ENCODE measurements at places on chromosomes 3 and 15.
A peak's percentile ranks its signal among the peaks of the same experiment; 100 is the strongest.

DNA sequence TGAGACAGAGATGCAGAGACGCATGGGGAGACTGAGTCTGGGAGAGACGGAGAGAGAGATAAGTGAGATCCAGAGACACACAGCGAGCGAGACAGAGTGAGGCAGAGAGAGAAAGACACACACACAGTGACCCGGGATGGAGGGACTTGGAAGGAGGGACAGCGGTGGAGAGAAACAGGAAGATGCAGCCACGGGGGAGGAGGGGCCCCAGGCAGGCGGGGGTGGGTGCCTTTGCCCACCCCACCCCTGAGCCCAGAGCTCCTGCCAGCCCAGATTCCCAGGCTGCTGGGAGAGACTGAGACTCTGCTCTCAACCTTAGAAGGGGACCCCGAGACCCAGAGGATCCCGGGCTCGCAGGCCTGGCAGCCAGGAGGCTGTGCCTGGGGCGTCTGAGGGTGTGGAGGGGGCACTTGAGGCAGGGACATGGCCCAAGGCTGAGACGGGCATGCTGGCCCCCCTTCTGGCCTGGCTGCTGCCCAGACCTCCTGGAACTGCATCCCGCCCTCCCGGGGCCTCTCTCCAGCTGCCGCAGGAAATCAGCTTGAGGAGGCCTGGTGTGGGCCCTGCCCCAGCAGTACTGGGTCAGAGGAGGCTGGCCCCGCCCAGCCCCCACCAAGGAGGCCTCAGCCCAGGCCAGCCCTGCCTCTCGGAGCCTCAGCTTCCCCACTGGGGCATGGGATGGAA lies 18.1 kb downstream of the H1-8 start:
- no peak for DNase-seq

GRCh38 chr3:3851621-3852323 lies 52.5 kb downstream of the LRRN1 start:
- no peak for DNase-seq

- no peak for DNase-seq
These were observed 27.0 kb upstream of the SLC28A1 start for GRCh38 chr15:84857418-84858004.

DNA sequence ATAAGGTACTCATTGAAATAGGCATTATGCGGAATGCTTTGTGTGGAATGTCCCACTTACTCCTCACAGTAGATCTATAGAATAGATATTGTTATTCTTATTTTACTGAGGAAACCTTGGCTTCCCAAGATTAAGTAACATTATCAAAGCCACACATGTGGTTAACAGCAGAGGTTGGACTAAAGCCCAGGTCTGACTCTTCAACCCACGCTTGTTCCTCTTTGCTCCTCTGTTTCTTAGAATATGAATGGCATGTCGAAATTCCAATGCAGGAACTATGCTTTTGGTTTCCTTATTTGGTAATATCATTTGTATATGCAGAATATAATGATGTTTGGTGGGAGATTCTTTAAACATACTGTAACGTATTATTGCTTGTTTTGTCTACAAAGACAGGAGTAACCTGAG lies 818.8 kb upstream of the LMCD1 start:
- DNase-seq, result peak; percentile 21

DNA sequence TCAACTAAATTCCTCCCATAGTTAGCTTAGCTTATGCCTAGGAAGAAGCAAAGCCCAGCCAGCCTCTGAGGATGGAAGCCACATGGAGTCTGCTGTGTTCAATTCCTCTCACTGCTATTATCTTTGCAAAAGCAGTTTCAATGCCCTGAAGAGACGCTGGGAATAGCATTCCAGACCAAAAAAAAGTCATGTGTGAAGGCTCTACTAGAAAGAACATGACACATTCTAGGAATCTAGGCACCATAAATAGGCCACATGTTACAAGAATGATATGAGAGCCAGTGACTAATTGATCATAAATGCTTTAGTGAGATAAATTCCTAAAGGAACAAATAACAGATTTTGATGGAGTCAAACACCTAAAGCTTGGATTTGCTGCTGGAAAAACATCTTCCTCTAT lies 800.8 kb downstream of the TUSC7 start:
- DNase-seq, result no peak

- no peak for DNase-seq
These were observed 37.0 kb downstream of the ETFA start for GRCh38 chr15:76274226-76274625.

DNA sequence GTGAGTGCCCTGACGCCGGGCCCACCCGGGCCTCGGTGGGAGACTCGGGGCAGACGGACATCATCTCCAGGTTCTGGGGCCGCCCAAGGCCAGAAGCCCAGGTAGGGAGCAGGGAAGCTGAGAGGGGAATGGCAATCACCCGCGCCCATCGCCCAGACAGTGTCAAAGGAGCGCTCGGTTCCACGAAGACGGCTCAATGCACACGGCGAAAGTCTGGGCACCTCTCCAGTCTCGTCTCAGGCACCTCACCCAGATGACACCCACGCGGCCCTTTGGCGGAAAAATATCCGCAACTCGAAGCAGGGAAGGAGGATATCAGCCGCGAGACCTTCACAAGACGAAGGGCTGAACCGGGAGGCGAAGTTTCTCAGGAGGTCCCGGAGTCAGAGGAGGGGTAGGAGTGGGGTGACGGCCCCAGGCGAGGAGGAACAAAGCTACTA lies 916 bp downstream of the IL17RD start:
- no peak for DNase-seq

- no peak for DNase-seq
These were observed 4.7 kb upstream of the PAQR5 start for GRCh38 chr15:69293741-69294615.

DNA sequence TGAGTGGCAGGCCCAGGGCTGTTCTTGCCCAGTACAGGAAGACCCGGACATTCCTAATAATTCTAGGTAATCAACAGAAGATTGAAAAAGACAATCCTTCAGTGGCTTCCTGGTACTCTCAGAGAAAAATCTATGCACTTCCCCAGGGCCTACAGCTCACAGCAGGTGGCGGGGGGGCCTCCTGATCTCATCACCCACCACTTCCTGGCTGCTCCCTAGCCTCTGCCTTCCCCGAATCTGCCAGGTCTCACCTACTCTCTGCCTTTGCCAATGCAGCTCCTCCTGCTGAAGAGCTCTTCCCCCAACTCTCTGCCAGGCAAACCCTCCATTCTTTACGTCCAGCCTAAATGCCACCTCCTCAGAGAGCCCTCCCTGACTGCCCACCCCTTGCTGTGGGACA lies 37.5 kb downstream of the EHD4 start:
- DNase-seq, result peak; percentile 81

DNA sequence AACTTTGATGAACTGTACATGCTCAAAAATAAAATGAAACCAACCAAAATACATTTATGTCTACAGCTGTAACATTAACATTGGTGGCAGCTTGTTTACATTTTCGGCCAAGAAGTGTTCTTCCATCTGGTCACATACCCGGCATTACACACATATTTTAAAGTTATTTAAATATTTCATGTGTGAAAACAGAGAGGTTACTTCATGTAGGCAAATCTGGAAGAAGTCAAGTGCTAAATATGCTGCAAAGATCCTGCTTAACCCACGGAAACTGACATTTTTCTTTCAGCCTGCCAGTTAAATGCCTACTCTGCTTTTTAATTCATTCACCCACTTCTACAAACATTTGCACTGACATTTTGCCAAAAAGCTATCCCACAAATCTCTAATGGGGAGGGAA lies 69.7 kb downstream of the MB21D2 start:
- DNase-seq, result no peak

DNA sequence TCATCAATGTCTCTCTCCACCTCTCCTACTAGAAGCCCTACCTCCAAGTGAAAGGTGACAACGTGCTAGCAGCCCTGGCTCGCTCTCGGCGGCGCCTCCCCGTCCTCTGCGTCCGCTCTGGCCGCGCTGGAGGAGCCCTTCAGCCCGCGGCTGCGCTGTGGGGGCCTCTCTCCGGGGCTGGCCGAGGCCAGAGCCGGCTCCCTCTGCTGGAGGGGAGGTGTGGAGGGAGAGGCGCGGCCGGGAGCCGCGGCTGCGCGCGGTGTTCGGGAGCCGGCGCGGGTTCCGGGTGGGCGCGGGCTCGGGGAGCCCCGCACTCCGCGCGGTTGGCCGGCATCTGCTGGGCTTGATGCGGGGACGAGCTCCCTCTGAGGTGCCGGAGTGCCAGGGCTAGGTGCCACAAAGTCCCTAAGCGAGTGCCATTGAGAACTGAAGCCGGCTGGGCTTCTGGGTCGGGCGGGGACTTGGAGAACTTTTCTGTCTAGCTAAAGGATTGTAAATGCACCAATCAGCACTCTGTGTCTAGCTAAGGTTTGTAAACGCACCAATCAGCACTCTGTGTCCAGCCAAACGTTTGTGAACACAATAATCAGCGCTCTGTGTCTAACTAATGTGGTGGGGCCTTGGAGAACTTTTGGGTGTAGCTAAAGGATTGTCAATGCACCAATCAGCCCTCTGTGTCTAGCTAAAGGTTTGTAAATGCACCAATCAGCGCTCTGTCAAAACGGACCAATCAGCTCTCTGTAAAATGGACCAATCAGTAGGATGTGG lies 84.8 kb upstream of the ARRDC4 start:
- DNase-seq, result no peak

DNA sequence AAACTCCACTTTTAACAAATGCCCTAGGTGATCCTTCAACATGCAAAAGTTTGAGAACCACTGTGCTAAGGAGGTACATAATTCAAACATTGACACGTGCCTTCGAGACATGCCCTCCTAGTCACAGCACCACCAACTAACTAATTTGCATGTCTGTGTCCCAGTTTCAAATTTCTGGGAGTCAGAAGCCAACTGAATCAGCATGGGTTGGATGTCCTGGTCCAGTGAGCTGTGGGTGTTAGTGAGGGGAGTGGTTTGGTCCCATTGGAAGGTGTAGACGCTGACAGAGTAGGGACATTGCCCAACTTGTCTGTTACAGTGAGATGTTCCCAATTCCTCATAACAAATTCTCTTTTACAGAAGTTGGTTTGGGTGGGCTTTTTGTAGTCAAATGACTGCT lies 67.3 kb upstream of the ADPGK start:
- DNase-seq, result no peak

DNA sequence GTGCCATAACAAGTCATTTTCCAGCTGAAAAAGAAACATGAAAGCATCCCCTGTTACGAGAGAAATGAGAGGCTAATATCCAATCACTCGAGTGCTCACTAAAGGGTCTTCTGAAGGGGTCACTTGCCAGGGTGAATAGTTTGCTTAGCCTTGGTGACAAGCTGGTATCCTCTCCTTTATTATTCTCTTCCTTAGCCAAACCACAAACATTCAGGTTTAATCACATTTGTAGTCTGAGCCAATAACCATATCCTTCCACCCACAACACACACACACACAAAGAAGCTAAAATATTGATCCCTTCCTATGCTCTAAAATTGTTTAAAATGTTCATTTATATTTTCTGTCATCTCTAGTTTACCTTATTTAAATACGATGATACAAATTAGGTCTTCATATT lies 240.5 kb upstream of the TMCO5A start:
- no peak for DNase-seq

DNA sequence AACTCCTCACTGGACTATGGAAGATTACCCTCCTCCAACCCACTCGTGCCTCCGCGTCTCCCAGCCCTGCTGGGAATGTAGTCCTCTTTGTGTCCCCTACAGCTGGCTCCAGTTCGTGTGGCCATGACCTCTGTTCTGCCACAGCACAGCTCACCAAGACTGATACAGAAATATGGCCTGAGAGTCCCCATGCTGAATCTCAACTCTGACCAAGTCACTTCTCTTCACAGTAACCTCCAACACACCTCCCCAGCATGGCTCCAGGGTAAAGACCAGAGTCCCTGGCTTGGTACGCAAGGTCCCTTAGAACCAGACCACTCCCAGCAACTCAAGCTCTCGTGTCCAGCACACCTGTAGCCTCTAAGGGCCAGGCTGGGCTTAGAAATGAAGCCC lies 2.3 kb upstream of the COL7A1 start:
- no peak for DNase-seq

GRCh38 chr3:45719655-45720487 lies 30.7 kb downstream of the SACM1L start:
- DNase-seq, result no peak

DNA sequence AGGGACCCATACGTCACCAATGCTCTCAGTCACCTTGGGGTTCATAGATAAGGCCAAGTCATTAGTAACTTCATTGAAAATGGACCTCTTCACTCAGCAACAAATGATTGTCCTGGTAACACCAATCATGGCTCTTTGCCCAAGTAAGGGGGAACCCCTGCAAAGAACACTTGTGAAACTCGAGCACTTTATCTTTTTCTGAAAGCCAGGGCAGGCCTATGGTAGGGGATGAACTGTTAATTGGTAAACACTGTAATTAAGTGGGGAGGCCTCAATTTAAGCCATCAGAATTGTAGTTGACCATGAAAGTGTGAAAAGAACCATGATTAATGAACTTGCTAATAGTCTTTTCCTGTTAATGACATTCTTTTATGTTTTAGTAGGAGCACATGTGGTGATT lies 73.3 kb downstream of the ABHD5 start:
- no peak for DNase-seq

- DNase-seq, result no peak
These were observed 481.9 kb downstream of the FOXP1 start for GRCh38 chr3:71101626-71102025.

DNA sequence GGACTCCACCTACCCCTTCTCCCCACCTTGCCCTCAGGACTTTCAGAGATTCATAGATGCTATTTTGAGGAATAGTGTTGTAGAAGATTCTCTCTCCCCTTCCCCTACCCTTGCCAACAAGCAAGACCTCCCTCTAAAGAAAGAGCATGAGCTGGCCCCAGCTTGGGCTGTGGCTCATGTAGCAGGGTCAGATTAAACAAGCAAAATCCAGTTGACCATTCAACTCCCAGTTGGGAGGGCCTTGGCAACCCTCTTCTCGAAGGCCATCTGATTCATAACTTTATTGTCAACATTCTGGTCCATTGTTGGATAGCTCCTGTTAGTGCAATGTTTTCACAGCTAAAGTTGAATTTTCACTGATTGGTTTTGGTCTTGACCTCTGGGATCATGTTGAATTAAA lies 41.1 kb downstream of the TNFAIP8L3 start:
- no peak for DNase-seq

GRCh38 chr3:183275937-183276336 lies 22.9 kb downstream of the B3GNT5 start:
- no peak for DNase-seq

GRCh38 chr3:105496343-105496742 lies 129.6 kb downstream of the ALCAM start:
- no peak for DNase-seq

DNA sequence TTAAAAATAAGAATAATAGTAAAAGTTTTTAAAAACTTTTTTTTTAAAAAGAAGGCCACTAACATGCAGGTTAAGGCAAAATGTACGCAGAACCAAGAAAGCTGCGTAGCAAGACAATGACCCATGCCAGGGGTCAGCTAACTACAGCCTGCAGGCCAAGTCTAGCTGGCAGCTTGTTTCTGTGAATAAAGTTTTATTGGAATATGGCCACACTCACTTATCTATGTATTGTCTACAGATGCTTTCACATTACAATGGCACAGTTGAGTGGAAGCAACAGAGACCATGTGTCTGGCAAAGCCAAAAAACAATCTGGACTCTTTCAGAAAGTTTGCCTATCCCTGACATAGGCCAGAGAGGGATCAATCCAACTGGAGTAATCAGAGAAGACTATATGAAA lies 46.7 kb downstream of the WWTR1 start:
- no peak for DNase-seq

GRCh38 chr3:99520513-99520912 lies 117.9 kb upstream of the COL8A1 start:
- DNase-seq, result no peak

GRCh38 chr15:96701443-96701842 lies 370.9 kb downstream of the NR2F2 start:
- no peak for DNase-seq

GRCh38 chr3:133890972-133891644 lies 4.6 kb downstream of the RAB6B start:
- DNase-seq, result no peak

All from CD4-positive, alpha-beta T cell treated with Interleukin-15 for 1 hour (primary cell).